EH (cell line): ENCODE measurements at places on chromosomes 3 and 15.

GRCh38 chr3:125512135-125512920 lies 7.7 kb downstream of the SNX4 start:
- DNase-seq = peak; percentile 42

DNA sequence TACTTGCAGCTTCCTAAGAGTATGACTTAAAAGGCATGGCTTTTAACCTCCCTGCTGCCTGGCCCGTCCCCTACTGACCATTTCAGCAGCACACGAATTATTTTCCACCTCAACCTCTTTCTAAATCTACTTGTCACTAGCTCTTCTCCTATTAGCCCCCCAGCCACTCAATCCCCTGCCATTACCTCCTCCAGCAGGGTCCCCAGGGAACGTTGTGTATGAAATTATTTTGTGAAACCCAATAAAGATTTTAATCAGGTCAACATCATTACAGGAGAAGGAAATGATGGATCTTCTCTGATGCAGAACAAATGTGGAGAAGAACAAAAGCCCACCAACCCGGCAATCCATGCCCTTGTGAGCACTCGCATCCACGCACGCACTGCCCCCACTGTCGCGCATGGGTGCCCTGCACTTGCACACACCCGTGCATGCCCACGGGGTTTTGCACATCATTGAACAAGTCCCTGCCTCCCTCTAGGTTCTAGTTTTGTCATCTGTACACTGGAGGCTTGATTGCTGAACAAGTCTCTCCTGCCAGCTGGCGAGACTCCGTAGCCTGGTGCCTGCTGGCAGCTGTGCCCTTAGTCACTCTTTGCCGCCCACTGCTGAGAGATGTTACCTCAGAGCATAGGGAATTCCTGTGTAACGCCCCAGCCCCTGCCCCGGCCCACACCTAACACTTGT lies 51.6 kb downstream of the LINGO1 start:
- no peak for DNase-seq

GRCh38 chr3:45437383-45437782 lies 49.0 kb downstream of the LARS2 start:
- peak; percentile 20 for DNase-seq

GRCh38 chr15:31080591-31081014 lies 20.9 kb downstream of the TRPM1 start:
- no peak for DNase-seq

DNA sequence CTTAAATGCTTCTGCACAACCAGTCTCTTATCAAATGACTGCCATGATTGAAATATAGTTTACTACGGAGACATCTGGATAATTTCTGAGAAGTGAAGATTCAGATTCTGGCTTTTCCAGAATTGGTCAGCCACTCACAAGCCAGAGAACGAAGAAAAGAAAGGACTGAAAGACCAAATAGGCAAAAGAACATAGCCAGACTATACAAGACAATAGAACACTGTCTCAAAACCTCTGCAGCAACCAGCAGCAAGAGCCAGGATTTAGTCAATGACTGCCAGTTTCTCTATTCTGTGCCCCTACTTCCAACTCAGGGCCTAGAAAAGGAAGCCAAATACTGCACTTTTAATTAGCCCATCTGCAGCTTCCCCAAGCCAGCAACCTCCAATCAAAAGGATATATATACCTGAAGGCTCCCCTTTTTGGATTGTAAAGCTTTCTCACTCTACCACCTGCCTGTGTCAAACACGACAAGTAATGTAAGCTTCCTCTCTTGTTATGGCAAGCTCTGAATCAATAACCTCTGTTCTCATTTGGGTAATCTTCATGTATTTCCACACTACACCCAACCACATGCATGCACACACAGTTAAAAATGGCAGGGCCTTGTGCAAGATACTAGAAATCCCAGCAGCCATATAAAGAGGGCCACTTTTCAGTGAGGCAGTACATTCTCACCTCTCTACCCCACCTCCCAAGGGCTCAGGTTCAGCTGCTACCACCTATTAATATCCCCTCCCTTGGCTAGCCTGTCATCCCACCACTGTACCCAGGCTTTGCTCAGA lies 97.1 kb downstream of the ERC2 start:
- no peak for DNase-seq

- peak; percentile 63 for DNase-seq
Observed at GRCh38 chr15:82663186-82663600, 16.0 kb upstream of the CPEB1 start.

GRCh38 chr3:30181178-30181465 lies 425.3 kb upstream of the TGFBR2 start:
- DNase-seq = no peak

DNA sequence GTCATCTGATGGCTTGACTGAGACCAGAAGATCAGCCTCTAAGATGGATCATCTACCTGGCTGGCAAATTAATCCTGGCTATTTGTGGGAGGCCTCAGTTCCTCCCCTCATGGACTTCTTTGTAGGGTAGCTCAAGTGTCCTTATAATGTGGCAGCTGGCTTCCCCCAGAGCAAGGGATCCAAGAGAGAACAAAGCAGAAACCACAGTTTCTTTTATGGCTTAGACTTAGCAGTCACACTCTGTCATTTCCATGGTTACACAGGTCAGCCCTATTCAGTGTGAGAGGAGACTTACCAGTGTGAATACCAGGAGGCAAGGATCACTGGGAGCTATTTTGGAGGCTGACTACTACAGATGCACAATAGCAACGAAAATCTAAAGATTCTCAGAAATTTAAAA lies 15.3 kb upstream of the ARL14 start:
- DNase-seq = peak; percentile 29

DNA sequence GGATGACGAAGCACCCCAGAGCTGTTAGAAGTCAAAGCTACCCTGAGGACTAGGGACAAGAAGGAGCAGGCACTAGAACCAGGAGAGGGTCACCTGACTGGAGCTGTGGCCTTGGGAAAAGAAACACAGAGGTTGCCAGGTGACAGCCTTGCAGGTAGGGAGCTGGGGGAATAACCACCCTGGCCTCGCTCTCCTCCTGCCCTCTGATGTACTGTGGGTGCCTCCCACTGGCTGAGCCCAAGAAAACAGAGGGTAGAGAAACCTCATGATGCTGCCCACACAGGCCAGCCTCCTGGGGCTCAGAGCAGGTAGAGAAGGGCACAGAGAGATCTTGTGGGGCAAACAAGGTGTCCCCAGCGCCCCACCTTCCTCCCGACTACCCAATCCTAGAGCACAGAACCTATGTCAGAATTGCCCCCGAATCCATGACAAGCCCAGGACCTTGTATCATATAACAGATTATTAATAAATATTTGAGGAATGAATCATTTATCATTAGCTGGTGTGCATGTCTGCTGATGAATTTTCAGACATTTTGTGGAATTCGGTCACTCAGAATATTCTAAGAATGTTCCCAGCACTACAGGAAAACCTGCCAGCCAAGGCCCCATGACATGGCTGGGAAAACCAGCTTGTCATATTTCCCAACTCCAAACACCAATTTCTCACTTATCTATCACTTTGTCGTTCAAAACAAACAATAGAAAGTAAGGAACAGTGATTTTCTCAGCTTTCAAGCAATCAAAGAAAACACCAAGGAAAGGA lies 59.8 kb upstream of the MEX3B start:
- DNase-seq = peak; percentile 96

GRCh38 chr3:100419406-100419805 lies 18.1 kb downstream of the LNP1 start:
- no peak for DNase-seq

DNA sequence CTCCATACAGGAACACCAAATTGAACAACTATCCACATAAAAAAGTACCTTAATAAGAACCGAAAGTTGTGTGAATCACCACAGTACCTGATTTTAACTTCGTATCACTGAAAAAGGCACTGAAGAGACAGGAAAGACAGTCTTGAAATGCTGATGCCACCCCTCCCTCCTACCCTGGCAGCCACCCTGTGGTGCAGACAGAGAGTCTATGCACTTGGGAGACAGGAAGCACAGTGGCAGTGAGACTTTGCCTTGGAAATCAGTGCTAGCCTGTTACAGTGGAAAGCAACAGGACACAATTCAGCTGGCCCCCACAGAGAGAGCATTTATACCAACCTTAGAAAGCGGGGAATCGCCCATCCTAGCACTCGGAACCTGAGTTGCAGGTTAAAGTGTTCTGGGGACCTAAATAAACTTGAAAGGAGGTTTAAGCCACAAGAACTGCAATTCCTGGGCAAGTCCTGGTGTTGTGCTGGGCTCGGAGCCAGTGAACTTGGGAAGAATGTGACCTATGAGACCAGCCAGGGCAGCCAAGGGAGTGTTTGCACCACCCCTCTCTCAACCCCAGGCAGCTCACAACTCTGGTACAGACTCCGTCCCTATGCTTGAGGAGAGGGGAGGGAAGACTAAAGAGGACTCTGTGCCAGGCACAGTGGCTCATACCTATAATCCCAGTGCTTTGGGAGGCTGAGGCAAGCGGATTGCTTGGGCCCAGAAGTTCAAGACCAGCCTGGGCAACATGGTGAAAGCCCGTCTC lies 240.1 kb downstream of the ISL2 start:
- peak; percentile 75 for DNase-seq

DNA sequence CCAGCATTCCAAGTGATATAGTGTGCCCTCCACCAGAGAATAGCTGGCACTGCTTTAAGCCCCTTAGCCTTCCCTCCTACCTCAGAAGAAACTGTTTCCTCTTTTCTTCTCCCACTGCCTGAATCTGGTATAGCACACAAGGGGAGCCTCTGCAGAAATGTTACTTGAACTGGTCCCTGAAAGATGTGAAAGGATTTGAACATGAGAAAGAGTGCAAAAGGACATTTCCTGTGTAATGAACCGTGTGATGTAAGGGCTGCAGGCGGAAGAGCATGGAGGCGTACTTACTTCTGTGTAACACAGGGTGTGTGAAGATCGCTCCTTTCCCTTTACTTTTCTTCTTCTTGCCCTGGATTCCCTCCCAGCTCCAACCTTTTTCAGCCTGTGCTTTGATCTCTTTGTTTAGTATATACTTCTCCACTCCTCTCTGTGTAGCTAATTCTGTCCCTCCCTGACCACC lies 8.4 kb downstream of the TMOD3 start:
- peak; percentile 31 for DNase-seq

GRCh38 chr3:155957412-155957880 lies 87.0 kb downstream of the GMPS start:
- DNase-seq = no peak

GRCh38 chr15:95365511-95366107 lies 964.9 kb upstream of the NR2F2 start:
- DNase-seq = no peak

- DNase-seq = no peak
Observed at GRCh38 chr3:171743327-171744157, 66.7 kb downstream of the PLD1 start.

DNA sequence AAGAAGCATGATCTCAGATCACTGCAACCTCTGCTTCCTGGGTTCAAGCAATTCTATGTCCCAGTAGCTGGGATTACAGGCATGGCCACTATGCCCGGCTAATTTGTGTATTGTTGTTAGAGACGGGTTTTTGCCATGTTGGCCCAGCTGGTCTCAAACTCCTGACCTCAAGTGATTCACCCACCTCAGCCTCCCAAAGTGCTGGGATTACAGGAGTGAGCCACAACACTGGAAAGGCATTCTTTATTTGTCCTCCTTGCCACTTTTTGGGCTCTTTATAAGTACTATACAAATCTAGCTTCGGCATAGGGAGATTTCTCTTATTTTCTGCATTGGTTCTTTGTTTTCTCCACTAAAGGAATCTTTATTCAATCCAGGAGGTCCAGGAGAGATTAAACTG lies 18.6 kb downstream of the CMTM8 start:
- no peak for DNase-seq

- DNase-seq = no peak
Observed at GRCh38 chr3:103968751-103969150, 1398.0 kb upstream of the ALCAM start.

DNA sequence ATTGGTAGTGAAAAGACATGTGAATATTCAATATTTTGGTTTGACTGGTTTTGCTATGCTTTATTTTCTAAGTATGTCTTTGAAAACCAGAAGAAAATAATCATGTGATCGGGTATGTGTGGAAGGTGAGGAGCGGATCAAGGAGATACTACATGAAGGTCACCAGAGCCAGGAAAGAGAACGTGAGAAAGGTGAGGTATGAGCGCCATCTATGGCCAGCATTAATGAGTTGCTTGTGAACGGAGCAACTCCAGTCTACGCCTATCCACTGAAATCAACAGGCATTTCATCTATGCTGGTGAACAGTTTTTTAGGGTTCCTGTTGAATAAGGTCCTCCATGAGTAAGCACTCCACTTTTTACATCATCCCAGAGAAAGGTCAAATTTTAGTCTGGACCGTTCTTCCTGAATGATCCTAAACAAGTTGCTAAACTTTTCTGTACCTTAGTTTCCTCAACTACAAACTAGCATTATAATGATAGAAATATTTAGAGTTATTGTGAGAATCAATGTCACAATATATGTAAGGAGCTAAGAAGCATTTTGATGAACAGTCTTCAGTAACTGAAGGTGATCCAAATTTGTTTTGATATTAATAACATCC lies 1435.2 kb upstream of the CADM2 start:
- DNase-seq = no peak

GRCh38 chr3:15768421-15769255 lies 29.1 kb downstream of the ANKRD28 start:
- DNase-seq = peak; percentile 97

GRCh38 chr3:32175607-32176197 lies 62.8 kb upstream of the CMTM8 start:
- peak; percentile 65 for DNase-seq

DNA sequence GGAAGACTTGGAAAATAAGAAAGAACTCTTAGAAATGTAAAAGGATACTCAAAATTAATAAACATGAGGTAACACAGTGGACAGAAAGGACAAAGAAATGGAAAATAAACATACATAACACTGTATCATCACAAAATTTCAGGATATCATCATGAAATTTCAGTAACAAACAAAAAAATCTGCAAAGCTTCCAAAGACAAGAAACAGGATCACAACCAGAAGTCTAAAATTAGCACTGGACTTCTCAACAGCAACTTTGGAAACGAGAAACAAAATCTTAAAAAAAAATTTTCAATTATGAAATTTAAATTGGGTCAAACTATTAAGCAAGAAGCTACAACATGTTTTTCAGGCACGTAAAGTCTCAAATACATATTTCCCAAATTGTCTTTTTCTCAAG lies 238.8 kb downstream of the STAG1 start:
- no peak for DNase-seq

GRCh38 chr3:110859336-110859735 lies 212.3 kb upstream of the NECTIN3 start:
- no peak for DNase-seq

DNA sequence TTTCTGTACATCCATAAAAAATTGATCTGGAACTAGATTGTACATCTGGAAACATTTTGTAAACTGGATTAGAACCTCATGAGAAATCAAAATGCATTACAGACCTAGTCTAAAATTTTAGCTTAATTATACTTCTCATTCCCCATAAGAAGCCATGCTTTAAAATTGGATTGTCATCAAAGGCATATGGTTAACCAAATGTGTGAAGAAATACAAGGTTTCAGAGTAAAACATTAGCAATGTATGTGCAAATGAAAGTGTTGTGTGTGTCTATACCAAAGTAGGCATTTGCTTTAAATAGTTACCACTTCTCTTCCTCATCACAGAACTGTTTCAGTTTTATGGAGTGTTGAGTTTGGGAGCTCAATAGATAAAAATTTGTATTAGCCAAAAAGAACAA lies 968.7 kb downstream of the EPHA3 start:
- no peak for DNase-seq
